ENCODE measurements at places on chromosomes 7 and 10.

DNA sequence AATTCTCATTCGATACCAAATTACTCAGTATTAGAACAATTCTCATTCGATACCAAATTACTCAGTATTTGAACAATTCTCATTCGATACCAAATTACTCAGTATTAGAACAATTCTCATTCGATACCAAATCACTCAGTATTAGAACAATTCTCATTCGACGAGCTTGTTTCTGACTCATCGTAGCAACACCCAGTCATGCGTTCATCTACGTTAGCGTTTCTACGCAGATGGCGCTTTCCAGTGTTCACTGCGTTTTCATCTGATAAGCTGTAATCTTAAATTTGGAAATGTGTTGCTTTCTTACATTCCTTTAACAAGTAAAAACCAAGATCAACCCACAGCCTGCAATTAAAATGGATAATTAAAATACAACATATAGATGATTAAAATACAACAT, 276.3 kb downstream of the ZMYND11 start:
- no peak for DNase-seq

DNA sequence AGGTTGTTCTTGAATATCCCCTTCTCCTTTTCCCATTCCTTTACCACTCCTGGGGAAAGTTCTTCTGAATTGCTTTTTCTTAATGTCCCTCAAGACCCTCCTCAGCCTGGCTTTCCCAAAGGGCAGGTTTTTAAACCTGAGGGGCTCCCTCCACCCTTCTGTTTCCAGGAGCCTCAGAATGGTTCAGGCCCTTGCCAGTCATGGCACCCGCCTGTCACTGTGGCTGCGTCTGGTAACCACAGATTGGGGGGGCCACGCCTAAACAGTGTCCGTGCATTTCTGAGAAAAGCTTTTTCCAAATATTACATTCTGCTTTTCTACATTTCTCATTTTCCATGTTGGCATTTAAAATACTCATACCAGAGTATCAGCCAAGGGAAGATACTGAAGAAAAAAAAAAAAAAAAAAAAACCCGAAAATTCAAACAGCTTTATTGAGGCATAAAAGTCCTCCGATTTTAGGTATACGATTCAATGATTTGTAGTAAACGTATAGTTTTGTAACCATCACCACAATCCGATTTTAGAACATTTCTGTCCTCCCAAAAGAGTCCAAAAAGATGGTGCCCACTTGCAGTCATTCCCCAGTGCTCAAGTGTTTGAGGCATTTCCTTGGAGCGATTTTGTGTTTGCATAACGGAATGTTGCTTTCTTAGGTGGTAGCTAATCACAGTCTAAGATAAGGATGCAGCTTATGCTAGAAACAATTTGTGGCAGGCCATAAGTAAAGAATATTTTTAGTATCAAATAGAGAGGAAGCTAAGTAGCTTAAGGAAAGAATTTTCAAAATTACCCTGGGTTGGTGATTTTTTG, 22.1 kb downstream of the HKDC1 start:
- DNase-seq = no peak

DNA sequence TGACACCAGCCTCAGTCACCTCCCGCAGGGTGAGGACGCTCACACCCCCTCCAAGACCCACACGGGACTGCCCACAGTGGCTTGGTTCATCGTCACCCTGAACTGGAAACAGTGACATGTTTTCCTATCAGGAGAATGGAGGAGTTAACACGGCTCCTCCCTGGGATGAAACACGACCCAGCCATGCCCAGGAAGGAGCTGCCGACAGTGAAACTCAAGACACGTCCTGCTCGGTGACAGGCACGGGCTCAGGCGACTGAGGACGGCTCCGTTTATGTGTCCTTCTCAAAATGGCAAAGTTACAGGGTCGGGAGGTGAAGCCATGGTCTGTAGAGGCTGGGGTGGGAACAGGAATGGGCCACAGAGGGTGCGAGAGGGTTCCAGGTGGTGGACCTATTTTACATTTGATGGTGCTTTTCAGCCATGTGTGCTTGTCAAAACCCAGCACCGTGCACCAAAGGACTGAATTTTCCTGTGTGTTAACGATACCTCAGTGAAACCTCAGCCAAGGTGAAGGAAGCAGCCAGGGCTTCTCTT, 272.4 kb downstream of the ADARB2 start:
- no peak for DNase-seq

DNA sequence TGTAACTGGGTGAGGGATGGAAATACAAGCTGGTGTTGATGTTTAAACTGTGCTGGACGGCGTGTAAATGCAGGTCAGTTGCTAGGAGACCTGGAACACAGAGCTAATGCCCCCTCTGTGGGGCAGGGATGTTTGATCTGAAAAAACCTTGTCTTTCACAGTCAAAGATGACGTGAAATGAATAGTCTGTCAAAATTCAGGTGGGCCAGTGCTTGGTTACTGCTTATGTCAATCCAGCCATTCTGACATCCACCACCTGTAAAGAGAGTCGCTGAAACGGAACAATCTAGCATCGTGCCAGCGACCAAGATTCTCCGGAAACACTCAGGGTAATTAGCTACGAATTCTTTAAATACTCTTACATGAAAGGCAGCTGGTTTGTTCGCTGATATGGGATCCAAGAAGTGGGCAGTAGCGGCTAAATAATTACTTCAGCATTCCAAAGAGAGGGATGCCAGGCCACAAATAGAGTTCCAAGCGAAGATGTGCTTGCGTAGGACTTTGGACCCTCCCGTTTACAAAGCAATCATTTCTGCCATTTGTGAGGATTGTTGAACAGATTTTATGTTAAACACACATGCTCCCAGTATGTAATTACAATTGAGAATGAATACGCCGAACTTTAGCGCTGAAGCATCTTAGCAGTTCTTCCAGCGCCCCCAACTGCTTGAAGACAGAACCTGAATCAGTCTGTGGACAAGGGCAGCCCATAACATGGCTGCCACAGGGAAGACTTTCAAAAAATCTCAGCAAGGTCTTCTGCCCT, 7.3 kb upstream of the ASB4 start:
- DNase-seq = no peak

DNA sequence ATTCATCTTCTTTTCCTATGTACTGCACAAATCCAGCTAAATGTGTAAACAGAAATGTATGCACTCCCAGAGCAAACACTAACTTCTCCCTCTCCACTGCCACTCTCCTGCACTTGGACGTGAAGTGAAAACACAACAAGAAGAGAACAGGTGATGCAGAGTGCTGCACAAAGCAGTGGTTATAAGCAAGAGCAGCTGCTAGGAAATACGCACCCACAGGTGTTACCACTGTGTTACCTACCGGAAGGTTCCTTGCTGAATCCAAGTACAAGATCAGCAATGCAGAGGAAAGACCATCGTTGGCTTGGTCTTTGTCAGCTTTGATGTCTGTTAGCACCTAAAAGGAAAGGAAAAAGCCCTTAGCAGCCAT, 54.6 kb upstream of the NCAPG2 start:
- DNase-seq = no peak

DNA sequence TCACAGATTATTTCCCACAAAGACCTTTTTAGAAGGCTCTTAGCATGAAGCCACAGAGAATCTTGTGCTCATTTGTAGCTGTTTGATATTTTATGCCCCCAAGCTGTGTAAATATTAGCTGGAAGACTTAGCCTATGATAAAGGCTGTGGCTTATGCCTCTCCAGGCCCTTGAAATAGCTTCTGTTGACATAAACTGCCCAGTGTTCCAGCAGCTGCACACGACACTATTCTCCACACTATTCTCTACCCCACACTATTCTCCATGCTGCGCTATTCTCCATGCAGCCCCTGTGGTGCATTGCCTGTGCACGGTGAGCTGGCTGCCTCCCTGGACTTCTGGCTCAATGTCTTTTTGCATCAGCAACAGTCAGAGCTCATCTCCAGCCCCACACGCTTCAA, 13.1 kb downstream of the DDC start:
- no peak for DNase-seq

DNA sequence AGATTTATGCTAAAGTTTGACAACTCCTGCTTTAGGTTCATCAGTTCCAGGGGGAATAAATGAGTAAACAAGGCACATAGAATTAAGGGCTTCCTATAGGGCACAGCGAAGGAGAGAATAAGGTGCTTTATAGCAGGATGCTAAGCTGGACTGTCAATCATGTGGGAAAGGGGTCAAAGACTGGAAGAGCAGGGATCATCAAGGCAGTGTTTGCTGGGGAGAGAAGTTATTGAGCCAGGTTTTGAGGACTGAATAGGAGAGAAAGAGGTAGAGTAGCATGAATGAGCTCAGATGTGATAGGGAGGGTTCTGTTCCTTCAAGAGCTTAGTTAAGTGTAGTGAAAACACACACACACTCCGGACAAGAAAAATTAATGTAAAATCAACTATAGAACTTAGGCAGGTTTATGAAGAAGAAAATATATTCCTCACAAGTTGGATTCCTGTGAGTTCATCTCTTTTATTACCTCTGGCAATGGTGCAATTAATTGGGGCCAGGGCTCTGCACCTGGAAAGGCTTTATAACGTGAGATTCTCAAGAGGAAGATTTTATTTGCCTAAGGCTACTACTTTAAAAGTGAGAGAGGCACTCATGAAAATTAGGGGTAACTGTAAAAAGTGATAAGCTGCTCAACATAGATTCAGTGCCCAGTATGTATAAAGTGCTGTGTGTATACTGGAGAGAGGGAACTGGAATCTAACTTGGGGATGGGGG, 222.4 kb downstream of the AUTS2 start:
- no peak for DNase-seq

- no peak for DNase-seq
These were observed 181.4 kb downstream of the CUX1 start for GRCh38 chr7:101998906-101999240.

GRCh38 chr10:103720328-103720963, 134.9 kb downstream of the SH3PXD2A start:
- no peak for DNase-seq

GRCh38 chr7:151393031-151393977, 16.5 kb downstream of the WDR86 start:
- no peak for DNase-seq

DNA sequence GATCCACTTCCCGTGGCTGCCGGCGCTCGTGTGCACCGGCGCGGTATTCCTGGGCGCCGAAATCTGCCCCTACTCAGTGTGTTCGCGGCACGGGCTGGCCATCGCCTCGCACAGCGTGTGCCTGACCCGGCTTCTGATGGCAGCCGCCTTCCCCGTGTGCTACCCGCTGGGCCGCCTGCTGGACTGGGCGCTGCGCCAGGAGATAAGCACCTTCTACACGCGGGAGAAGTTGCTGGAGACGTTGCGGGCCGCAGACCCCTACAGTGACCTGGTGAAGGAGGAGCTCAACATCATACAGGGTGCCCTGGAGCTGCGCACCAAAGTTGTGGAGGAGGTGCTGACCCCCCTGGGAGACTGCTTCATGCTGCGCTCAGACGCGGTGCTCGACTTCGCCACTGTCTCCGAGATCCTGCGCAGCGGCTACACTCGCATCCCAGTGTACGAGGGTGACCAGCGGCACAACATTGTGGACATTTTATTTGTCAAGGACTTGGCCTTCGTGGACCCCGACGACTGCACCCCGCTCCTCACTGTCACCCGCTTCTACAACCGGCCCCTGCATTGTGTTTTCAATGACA, 1.3 kb downstream of the CNNM1 start:
- no peak for DNase-seq

DNA sequence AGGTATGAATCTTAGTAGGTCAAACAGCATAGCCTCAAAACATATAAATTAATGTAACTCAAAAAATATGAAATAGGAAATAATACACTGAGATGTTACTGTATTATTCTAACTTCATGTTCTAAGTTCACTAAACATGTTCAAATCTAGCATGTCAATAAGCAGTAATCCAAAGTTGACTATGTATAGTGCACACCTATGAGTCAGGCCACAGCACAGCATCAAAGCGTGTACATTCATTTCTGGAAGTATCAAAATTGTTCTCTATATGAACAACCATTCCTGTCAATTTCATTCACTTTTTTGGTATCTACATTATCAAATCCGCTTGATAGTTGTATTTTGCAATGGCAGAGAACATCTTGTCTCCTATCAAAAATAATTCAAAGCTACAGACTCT, 418.9 kb upstream of the POM121L12 start:
- no peak for DNase-seq

DNA sequence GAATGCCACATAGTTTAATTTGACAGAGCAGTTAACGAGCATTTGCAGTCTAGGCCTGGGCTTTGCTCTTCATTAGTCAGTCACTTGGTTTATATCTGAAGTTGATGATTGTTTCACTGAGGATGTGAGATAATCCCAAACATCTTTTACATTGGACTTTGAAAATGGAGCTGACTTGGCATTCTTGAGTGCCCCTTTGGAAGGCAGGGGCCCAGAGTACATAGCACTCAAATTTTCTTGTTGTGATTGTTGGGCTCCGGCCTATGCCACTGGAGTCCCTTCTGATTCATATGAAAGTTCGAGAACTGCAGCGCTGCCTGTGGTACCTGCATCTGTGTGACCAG, 21.9 kb downstream of the DNAJB6 start:
- DNase-seq = no peak

DNA sequence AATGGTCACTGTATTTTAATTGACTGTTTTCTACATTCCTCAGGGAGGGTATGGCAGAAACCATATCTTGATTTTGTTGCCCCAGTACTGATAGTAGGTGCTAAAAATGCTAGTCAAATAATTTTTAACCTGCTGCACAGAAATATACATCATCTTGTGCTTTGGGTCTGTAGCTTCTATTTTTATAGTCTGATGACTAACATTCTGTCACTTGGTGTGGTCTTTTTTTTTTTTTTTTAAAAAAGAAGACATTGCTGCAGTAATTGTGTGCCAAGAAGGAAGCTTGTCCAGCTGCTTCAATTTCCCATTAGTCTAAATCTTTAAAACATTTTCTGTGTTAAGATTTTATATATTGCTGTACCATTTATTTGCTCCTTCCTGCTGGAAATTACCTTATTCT, 83.6 kb downstream of the ICA1 start:
- peak; percentile 22 for DNase-seq

DNA sequence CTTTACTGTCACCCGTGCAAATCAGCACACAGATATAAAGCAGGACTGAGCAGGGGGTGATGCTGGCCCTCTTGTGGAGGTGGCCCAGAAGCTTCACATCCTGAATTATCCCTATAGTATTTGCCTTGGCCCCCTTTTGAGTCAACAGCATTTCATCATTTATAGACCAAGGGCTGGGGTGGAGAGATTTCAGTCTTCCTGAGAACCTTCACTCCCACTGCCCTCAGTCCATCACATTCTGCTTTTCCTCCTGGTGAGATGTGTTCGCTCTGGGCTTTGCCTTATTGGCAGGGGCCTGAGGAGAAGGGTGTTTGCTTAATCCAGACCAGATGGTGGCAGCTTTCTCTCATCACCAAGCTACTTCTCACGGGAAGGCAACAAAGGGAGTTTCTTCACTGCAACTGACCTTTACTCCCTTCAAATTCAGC, 47.7 kb downstream of the NOC3L start:
- DNase-seq = no peak

All from CD4-positive, alpha-beta T cell treated with Interleukin-4 for 4 hours (primary cell).